Gastroesophageal sphincter (tissue), 4 donors: ENCODE measurements at places on chromosomes 7 and 10. TPM values are rescaled to one million over a fixed set of nuclear protein-coding genes. Genes with fewer than 3 reads are reported as not detected.

DNA sequence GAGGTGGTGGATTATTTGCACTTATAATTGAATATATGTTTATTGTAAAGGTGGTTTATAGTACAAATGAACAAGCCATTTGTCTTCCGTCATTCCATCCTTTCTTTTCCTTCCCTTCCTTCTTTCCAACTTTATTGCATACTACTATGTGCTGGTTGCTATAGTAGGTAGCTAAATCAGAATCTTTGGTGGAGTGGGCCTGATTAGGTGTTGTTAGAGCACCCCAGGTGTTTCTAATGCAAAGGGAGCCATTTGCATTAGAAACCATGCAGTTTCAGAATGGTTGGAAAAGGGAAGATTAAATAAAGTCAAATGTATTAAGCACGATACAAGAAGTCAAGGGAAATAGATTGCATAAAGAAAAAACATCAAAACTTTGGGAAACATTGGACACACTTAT, 88.8 kb upstream of the TRIL start:
- ATAC-seq: no peak

DNA sequence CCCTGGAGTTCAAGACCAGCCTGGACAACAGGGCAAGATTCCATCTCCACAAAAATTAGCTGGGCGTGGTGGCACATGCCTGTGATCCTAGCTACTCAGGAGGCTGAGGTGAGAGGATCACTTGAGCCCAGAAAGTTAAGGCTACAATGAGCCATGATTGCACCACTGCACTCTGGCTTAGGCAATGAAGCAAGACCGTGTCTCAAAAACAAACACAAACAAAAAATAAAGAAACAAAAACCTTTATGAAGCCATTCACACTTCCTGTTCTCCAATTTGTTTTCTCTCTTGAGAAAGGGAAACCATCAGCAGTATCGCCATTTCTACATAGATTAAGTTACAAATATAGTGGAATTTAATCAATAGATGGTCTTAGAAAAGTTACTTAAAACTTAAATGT, 19.8 kb downstream of the YME1L1 start:
- no peak for ATAC-seq

DNA sequence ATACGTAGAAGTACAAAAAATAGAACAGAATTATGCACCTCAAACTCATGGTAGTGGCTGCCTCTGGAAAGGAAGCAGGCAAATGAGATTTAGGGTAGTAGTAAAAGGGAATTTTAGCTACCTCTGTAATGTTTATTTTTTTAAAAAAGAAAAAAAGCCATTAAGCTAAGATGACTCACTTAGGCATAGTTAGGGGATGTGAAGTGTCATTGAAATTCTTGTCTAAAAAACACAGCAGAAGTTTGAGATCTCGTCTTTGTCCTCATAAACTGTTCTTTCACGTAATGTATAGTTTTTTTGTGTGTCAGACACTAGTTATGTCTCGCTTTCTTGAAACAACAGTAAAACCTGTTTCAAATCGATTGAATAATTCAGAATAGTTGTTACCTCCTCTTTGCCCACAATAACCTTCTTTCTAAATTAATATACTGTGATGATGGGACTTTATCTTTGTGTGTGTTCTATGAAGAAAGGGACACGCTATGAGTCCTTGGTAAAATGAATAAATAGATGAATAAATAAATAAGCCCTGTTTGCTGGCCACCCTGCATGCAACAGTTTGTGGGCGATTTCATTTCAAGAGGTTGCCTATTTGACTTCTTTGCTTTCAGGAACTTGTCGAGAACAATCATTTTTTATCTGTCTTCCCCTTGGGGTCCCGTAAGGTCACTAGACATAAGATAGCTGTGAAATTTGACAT, 14.5 kb upstream of the FBXW4 start:
- no peak for ATAC-seq

GRCh38 chr7:55536619-55537457, 35.5 kb downstream of the VOPP1 start:
- no peak for ATAC-seq

DNA sequence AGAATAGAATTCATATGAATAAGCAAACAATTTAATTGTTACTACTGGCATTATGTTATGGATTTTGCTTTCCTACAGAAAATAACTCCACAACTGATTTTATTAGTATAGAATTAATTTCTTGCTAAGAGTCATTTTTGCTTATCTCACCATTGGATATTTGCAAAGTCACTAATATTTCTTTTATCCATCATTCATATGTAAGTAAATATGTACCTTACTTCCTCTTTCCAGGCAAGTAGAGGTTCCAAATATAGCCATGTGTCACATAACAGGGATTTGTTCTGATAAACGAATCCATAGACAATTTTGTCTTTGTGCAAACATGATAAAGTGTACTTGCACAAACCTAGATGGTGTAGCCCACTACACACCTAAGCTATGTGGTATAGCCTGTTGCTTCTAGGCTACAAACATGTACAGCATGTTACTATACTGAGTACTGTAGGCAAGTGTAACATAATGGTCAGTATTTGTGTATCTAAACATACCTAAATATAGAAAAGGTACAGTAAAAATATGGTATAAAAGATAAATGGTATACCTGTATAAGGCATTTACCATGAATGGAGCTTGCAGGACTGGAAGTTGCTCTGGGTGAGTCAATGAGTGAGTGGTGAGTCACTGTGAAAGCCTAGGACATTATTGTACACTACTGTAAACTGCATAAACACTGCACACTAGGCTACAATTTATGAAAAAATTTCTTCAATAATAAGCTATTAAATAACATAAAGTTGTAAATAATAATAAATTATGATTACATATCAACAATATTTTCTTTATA, 18.3 kb downstream of the KLLN start:
- ATAC-seq: no peak

DNA sequence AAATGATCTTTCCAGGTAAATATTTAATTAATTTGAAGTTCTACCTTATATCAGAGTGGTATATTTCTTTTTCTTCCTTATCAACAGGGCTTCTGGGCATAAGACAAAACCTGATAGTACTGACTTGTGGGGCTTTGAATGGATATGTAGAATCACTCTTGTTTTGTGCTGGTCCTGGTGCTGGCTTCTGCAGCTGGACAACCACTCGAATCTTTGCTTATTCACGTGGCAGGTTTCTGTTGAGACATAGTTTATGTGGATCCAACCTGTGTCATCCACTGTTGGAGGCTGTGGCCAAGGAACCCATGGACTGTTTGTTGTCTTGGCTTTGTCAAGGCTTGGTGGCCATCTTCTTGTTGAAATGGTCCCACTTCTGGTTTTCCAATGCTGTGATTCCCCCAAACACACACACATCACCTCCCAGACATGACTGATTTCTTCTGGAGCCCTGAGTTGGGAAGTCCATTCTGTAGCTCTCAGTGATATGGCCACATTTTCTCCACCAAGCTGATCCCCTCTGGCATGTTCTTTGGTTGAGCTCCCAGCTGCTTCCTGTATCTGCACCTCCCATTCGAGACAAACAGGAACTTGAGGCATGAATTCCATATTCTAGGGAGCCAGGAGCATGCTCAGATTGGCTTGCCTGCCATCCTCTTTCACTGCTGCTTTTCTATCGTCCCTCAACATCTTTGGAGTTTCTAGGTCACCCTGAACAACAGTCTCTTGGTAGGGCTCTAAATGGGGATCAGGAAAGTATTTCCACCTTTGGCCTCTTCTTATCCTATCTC, 19.5 kb downstream of the TAS2R41 start:
- no peak for ATAC-seq

DNA sequence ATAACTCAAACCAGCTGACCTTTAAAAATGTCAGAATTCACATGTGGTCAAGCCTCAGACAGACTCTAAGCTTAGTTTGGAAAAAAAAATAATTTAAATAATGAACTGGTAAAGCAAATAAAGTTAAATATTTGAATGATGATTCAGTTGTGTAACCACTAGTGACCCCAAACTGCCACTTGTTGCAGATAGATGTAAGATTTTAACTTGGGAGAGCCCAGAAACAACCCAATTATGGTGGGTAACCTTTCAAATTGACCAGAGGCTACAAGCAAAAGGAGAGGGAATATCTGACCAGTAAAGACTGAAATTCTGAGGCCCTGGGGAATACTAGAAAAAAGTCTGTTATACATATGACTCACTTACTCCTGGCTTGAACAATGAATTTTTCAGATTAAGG, 268.1 kb downstream of the HPSE2 start:
- ATAC-seq: no peak

DNA sequence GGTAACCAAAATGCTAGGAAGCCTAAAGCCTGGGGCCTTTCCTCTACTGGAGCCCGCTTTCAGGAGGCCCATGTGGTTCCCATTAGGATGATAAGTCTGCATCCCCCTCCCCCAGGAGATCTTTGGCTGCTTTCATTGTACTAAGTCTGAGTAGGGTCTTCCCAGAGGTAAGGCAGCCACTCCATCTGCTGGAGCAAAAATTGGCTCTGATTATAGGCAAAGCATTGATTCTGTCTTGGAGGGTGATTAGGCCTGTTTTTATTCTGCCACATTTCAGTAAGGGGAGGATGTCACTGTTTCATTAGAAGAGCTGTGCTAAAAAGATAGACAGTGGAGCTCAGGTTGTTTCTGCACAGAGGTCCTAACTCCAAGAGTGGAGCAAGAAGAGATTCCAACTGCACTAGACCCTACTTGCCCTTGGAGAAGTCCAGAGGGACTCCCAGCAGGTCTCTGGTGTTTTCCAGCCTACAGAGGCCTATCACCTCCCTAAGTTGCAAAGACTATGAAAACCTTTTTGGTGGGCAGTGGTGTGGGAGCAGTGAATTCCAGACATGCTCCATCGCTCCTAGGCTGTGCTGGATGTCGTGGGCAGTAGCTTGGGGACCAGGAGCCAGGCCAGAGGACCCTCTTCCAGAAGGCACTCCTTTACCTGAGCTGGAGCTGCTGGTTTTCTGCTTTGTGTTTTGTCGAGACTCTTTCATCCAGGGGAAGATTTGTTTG, 7.1 kb upstream of the HOXA2 start:
- ATAC-seq: no peak

- no peak for ATAC-seq
These were observed 32.0 kb upstream of the NRG3 start for GRCh38 chr10:81843042-81843441.

The PTN gene
- 10.9 TPM for total RNA-seq

GRCh38 chr7:124250297-124251034, 217.6 kb upstream of the TMEM229A start:
- no peak for ATAC-seq

The DPYSL4 gene
- 1.6 TPM for total RNA-seq

The PDK4 gene
- total RNA-seq: 603 TPM

- no peak for ATAC-seq
These were observed 2.9 kb downstream of the PRXL2A start for GRCh38 chr10:80411267-80411668.
